ENCODE measurements at places on chromosomes 3 and 15.

DNA sequence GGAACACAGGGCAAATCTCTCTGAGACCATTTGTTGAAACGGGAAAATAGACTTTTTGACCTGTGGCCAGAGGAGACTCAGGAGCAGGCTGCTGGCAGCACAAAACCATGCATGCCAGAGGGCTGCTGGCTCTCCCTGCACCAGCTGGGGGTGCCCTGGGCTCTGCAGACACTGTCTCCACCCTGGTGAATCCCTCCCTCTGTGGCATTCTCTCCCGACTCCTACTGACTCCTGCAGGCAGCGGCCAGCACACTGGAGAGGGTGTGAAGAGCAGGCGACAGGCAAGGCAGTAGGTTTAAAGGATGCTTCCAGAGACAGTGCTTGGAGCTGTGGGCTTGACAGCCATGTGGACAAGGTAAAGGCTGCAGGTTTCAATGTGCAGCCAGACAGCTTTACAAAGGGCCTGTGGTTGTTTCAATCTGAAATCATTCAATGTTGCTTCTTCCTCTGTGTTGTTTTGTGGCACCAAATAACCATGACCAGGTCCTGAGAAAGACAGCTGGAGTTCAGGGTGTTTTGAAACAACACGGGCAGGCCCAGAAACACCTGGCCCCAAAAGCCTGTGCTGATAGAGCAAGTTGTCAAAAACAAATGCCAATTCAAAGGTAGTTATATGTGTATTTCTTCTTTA lies 431.0 kb upstream of the ATP10A start:
- no peak for DNase-seq

- DNase-seq: no peak
Measured at GRCh38 chr15:95208988-95209387, 977.6 kb downstream of the MCTP2 start.

DNA sequence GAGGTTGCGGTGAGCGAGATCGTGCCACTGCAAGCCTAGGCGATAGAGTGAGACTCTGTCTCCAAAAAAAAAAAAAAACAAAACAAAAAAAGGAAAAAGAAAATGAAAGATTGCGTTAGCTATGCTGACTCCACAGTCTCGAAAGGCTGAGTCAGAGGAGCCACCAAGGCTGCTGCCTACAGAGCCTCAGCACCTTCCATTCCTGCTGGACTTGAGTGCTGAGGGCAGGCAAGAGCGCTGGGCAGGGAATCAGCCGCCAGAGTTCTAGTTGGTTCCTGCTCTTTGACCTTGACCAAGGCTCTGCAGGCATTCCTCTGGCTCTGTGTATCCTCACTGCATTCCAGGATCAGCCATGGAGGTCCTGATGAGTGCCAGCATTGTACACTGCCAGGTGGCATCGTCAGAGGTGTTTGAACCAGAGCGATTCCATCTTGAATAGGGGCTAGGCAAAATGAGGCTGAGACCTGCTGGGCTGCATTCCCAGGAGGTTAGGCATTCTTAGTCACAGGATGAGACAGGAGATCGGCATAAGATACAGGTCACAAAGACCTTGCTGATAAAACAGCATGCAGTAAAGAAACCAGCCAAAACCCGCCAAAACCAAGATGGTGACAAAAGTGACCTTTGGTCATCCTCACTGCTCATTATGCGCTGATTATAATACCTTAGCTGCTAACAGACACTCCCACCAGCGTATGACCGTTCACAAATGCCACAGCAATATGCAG lies 5.9 kb downstream of the MESP2 start:
- peak; percentile 14 for DNase-seq

- no peak for DNase-seq
Measured at GRCh38 chr3:57017459-57017845, 43.0 kb upstream of the SPATA12 start.

DNA sequence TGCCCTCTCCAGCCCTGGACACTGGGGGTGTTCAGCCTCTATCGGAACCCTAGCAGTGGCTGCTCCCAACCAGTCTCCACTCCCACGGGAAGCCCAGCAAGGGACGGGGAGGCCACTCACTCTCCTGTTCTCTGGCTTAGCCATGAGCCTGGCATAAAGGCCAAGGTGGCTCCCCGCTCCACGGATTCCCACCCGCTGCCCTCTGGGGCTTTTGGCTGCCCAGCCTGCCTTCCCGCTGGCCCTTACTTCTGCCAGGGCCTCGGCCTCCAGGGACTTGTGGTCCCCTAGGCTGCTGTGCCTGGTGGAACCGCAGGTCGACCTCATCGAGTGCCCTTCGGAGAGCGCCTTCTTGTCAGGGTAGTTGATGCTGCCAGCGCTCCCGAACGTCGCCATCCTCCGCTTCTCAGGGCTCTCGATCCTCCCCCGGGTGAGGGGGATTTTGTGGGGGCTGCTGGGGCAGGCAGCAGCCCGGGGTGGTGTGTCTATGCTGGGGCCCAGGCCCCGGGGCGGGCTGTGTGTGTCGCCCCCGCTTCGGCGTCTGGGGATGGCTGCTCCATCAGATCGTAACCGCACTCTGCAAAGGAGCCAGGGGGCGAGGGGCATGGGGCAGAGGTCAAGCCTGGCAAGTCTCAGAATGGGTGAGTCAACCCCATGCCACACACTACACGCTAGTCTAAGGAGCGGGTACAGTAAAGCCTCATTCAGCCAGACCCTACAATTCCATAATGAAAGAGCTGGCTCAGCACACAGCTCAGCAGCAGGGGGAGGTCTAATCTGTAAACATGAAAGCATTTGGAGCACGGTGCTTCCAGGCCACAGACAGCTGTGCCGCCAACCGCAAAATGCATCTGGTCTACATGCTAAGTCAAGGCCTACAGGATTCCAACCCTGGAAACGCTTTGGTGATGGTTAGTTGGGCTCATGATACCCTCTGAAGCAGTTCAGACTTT lies 27.3 kb upstream of the RAD18 start:
- no peak for DNase-seq

GRCh38 chr15:34436956-34437442 lies 609 bp downstream of the GOLGA8A start:
- no peak for DNase-seq

Measured in stimulated activated CD8-positive, alpha-beta memory T cell treated with anti-CD3 and anti-CD28 coated beads, Interleukin-7, amount 100 ng/mL, for 48 hours (primary cell).